ENCODE measurements at places on chromosomes 11 and 22. TPM values are rescaled to one million over a fixed set of nuclear protein-coding genes. Genes with fewer than 3 reads are reported as not detected.

MUC6 gene
- not detected for total RNA-seq

CRYBB2 gene
- not detected for total RNA-seq

PARVA gene
- 19.3 TPM for total RNA-seq

C11orf68 gene
- total RNA-seq, result 28.2 TPM
